ENCODE measurements at places on chromosomes 2 and 18. TPM values are rescaled to one million over a fixed set of nuclear protein-coding genes. Genes with fewer than 3 reads are reported as not detected.

DNA sequence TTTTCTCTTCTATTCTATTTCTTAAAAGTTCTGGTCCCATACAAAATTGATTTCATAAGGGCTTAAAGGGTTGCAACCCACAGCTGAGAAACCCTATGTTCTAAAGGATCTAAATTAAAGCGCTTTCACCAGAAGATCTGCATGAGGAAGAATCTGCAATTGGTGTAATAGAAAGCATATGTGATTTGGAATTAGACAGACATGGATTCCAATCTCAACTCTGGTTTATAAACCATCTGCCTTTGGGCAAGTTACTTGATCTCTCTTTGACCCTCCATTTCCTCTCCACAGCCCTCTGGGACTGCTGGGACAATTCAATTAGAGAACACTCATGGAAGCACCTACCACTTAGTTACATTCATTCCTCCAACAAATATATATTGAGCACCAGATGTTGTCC, 178.7 kb downstream of the ANTXR1 start:
- peaks cover 7% of the 10 kb centered on the region for H3K36me3 ChIP-seq
- H3K4me3 ChIP-seq, result no peak overlapping the region
- H3K27ac ChIP-seq, result no peak overlapping the region
- H3K27me3 ChIP-seq, result no peaks in the 10 kb centered on the region

DNA sequence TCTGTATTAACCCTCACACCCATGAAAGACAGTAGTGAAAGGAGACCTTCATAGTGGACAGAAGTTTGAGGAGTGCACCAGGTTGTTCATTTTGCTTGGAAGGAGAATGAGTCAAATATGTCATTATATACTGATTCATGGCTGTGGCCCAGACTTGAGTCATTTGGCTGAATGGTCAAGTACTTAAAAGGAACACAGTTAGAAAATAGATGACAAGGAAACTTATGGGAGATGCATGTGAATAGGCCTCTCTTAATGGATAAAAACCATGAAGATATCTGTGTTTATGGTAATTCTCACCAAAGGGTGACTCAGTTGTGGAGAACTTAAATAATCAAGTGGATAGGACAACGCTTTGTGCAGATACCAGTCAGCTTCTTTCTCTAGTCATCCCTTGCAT, 524.7 kb upstream of the CNTNAP5 start:
- no peaks in the 10 kb centered on the region for H3K4me1 ChIP-seq
- H3K36me3 ChIP-seq, result no peaks in the 10 kb centered on the region
- DNase-seq, result no peak
- no peak overlapping the region for H3K27ac ChIP-seq

The SS18 gene
- total RNA-seq, result 86.9 TPM

- no peaks in the 10 kb centered on the region for H3K36me3 ChIP-seq
- H3K4me1 ChIP-seq, result peaks cover 5% of the 10 kb centered on the region
- H3K27ac ChIP-seq, result no peak overlapping the region
- DNase-seq, result no peak
- H3K4me3 ChIP-seq, result no peak overlapping the region
These were observed 231.0 kb downstream of the INSIG2 start for GRCh38 chr2:118319271-118319684.

The PROM2 gene
- 0.99 TPM for total RNA-seq

GRCh38 chr2:194203898-194204297, 1453.1 kb upstream of the SLC39A10 start:
- no peaks in the 10 kb centered on the region for H3K4me1 ChIP-seq
- no peak overlapping the region for H3K4me3 ChIP-seq
- no peak overlapping the region for H3K27ac ChIP-seq
- H3K27me3 ChIP-seq, result no peaks in the 10 kb centered on the region
- DNase-seq, result no peak

- H3K4me1 ChIP-seq, result peaks cover 11% of the 10 kb centered on the region
- H3K27me3 ChIP-seq, result no peaks in the 10 kb centered on the region
- H3K4me3 ChIP-seq, result no peak overlapping the region
- no peaks in the 10 kb centered on the region for H3K36me3 ChIP-seq
These were observed 4.6 kb upstream of the RHBDD1 start for GRCh38 chr2:226831266-226831665.

The ACYP2 gene
- total RNA-seq, result 23.6 TPM

- no peaks in the 10 kb centered on the region for H3K4me1 ChIP-seq
- no peak for DNase-seq
- H3K36me3 ChIP-seq, result no peaks in the 10 kb centered on the region
- H3K4me3 ChIP-seq, result no peak overlapping the region
These were observed 52.4 kb downstream of the TGFA start for GRCh38 chr2:70501215-70501614.

The KIAA2012 gene
- total RNA-seq, result 1.2 TPM

The KCNG3 gene
- total RNA-seq, result 0.28 TPM

The CERS6 gene
- 81.0 TPM for total RNA-seq

DNA sequence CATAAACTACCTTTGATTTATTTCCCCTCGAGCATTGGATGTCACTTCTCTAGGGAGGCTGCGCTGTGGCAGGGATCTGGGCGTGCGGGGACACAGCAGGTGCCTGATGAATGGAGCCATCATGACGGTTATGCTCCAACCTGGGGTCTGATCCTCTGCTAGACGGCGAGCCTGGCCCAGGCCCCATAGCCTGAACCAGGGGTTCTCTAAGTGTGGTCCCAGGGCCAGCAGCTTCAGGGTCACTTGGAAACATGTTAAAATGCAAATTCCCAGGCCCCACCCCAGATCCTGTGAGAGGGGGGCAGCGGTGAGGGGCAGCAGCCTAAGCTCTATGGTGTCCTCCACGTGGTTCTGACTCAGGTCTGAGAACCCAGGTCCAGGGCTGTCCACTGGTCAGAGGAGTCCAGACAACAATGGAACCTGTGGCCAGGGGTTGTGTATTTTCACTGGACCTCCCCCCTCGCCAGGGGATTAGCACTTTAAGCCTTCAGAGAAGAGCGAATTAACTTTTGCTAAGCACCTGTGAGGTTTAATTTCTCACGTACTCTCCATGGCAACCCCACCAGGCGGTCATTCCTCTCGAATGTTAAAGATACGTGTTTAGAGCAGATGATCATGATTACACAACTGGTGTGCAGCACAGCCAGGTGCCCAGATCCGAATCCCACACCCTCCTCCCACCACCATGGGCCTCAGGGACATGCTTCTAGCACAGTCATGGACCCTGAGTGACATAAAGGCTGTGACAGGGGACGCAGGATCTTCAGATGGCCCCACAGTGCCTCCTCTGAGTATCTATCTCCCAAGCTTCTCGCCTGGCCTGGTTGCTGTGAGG, 1.6 kb upstream of the ARHGEF4 start:
- H3K4me1 ChIP-seq, result peaks cover 69% of the 10 kb centered on the region
- H3K36me3 ChIP-seq, result peaks cover 4% of the 10 kb centered on the region
- H3K27me3 ChIP-seq, result peaks cover 18% of the 10 kb centered on the region
- no peak overlapping the region for H3K27ac ChIP-seq
- H3K4me3 ChIP-seq, result no peak overlapping the region
- DNase-seq, result no peak

DNA sequence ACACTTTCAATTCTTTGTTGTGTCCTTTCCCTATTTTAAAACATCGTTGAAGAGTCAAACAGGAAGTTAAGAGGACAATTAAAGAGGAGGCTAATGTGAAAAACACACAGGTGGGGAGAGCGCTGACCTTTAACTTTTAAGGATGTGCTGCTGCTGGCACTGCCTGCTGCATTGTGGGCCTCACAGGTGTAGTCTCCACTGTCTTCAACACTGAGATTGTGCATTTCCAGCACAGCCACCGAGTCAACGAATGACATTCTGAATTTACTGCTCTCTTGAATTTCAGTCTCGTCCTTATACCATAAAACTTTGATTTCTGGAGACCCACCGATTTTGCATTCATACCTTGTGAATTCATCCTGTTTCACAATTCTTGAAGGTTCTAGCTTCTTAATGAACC, 91.9 kb downstream of the TTN start:
- no peak overlapping the region for H3K27ac ChIP-seq
- DNase-seq, result no peak
- H3K4me1 ChIP-seq, result no peaks in the 10 kb centered on the region
- H3K36me3 ChIP-seq, result no peaks in the 10 kb centered on the region
- no peak overlapping the region for H3K4me3 ChIP-seq

The AOX1 gene
- 35.6 TPM for total RNA-seq

- no peaks in the 10 kb centered on the region for H3K27me3 ChIP-seq
- no peaks in the 10 kb centered on the region for H3K4me1 ChIP-seq
- DNase-seq, result no peak
- no peak overlapping the region for H3K27ac ChIP-seq
- no peak overlapping the region for H3K4me3 ChIP-seq
These were observed 155.1 kb upstream of the TCF4 start for GRCh38 chr18:55743133-55743532.

DNA sequence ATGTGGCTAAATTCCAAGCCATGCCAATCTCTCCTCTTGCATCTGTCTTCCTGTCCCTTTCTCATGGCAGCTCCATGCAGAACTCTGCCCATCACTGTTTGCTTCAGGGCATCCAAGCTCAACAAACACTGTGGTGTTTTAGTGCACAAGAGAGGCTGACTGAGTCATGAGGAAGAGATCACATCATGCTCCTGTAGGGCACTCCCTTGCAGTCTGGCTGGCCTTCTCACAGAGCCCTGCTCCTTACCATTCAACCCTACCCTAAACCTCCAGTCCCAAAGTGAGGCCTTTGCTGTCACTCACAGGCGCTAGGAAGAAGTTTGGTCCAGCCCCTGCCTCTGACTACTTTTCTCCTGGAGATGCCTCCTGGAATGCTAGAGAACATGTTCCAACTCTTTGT, 194.0 kb downstream of the LRATD1 start:
- no peak overlapping the region for H3K4me3 ChIP-seq
- no peaks in the 10 kb centered on the region for H3K4me1 ChIP-seq
- H3K36me3 ChIP-seq, result no peaks in the 10 kb centered on the region
- H3K27ac ChIP-seq, result no peak overlapping the region

GRCh38 chr2:209368406-209368805, 55.4 kb upstream of the MAP2 start:
- no peaks in the 10 kb centered on the region for H3K36me3 ChIP-seq
- no peak overlapping the region for H3K4me3 ChIP-seq
- no peak overlapping the region for H3K27ac ChIP-seq
- H3K27me3 ChIP-seq, result no peaks in the 10 kb centered on the region
- no peaks in the 10 kb centered on the region for H3K4me1 ChIP-seq

GRCh38 chr2:172931256-172931894, 144.3 kb upstream of the MAP3K20 start:
- H3K4me3 ChIP-seq, result no peak overlapping the region
- peak overlapping the region; percentile 79 for H3K27ac ChIP-seq
- peaks cover 5% of the 10 kb centered on the region for H3K36me3 ChIP-seq

Measured in spinal cord (tissue), 10 donors.